Natural killer cell (primary cell): ENCODE measurements at places on chromosomes 11 and 22. TPM values are rescaled to one million over a fixed set of nuclear protein-coding genes. Genes with fewer than 3 reads are reported as not detected.

DNA sequence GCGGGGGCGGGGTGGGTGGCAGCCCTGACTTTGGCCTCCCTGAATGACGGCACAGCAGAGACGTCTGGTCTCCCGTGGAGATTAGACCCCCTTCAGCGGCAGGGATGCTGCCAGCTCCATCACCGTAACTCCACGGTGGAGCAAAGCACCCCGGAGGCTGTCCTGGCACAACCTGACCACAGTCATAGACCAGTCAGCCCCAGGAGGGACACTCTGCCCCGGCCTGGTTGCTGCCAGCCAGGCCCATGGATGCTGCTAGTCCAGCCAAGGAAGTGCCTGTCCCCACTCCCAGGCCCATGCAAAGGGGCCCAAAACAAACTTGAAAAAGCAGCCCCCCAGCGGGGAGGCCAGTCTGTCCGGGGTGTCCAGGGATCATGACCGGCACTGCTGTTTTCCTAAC lies 11.5 kb upstream of the ANO1 start:
- DNase-seq, result no peak
- no peaks in the 10 kb centered on the region for H3K4me1 ChIP-seq
- no peaks in the 10 kb centered on the region for H3K36me3 ChIP-seq

DNA sequence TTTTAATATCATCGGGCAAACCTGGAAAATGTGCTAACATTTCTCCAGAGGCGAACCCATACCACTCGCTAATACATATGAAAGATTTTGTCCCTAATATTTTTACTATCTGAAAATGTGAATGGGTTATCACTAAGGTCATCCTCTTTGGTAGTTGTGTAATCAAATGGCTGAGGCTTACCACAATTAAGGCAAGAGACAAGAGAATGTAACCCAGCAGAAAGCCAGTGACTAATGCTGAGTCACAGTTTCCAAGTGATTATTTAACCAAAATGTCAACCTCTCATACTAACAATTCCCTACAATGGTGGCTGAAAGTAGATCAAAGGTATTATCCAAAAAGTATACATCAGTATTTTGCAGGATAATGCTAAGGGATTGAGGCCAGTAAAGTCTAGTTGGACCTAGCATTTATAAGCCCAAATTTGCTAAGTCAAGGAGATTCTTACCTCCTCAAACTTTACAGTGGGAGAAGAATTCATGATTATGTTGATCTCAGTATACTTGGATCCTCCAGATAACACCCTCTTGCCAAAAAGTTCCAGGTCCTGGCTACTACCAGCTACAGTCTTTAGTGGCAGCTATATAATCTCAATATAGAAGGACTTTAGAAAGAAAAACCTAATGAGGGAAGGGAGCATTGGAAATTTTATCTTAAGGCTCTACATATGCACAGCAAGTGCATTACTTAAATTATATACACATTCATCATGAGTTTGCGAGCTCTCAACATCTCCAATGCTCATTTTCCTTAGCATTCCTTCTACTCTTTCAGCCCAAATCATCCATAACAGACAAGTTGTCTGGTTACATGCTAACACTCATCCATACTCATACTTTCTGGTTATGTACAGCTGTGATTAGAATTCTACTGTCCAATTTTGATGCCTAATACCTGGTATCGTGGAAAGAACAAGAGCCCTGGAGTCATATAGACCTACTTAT lies 25.4 kb downstream of the SIK3 start:
- no peaks in the 10 kb centered on the region for H3K36me3 ChIP-seq
- no peak overlapping the region for H3K4me3 ChIP-seq
- no peaks in the 10 kb centered on the region for H3K27me3 ChIP-seq
- no peak for DNase-seq

DNA sequence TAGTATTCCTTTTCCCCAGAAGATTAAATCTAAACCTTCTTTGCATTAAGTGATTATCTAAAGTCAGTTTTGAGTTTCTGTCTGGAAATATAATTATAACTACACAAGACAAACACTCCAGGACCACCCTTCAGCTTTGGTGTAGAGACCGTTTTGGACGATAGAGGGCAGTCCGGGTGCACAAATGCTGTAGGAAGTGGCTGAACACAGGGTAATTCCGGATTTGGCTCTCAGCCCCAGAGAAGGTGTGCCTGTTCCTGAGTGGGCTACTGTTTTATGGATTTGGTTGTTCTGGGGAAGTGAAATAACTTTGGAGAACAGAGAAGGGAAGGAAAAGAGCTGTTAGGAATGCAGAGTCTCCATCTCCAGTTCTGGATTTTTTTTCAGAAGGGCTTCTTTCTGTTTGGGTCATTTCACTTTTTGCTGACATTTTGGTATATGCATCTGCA lies 14.8 kb downstream of the EXT2 start:
- H3K4me3 ChIP-seq, result no peak overlapping the region
- peaks cover 3% of the 10 kb centered on the region for H3K4me1 ChIP-seq
- no peaks in the 10 kb centered on the region for H3K27me3 ChIP-seq
- H3K36me3 ChIP-seq, result peaks cover 46% of the 10 kb centered on the region
- peak; percentile 37 for DNase-seq

The TIMP3 gene
- not detected for total RNA-seq

DNA sequence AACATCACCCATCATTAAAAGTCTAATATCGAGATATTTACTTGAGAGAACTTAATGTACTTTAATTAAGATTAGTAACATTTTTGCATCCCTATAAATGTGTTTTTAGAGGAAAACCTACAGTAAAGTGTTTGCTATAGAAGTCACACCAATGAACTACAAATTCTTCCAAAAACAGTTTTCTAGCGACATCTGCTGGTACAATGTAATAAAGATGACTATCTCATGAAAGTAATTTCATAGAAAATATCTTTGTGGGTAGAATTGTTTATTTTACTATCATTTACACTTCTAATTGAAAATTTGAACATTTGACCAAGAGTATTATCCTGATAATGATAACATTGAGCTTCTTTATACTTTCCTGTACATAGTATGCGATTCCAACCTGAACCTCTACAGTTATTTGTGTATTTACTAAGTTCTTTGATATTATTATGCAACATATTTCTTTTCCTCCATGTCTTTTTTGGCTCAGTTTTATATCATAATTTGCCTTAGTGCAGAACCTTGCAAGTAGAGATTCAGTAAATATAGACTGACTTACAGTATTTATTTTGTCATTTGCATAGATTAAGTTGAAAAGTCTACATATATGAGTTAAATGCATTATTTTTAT lies 252.7 kb downstream of the TMEM135 start:
- H3K4me1 ChIP-seq, result no peaks in the 10 kb centered on the region
- no peaks in the 10 kb centered on the region for H3K36me3 ChIP-seq
- H3K27ac ChIP-seq, result no peak overlapping the region
- DNase-seq, result peak; percentile 71
- H3K27me3 ChIP-seq, result no peaks in the 10 kb centered on the region

GRCh38 chr11:47523490-47524225 lies 29.3 kb downstream of the CELF1 start:
- no peaks in the 10 kb centered on the region for H3K27me3 ChIP-seq
- H3K27ac ChIP-seq, result peak overlapping the region; percentile 42
- H3K4me3 ChIP-seq, result no peak overlapping the region
- DNase-seq, result peak; percentile 81

DNA sequence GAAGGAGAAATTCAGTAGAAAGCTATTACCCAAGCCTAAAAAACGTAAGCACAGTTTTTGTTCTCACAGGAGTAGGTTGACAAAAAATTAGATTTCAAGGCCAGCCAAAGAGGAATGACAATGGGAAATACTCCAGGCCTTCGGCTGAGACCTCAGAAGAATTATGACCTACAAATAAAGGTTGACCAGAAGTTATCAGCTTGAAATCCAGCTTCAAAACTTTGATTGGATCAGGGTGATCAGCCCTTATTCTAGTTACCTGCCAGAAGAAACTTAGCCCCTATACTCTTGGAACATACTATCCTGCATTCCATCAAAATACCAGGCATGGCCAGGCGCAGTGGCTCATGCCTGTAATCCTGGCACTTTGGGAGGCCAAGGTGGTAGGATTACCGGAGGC lies 68.4 kb upstream of the PRODH start:
- no peak overlapping the region for H3K27ac ChIP-seq
- no peak for DNase-seq
- no peak overlapping the region for H3K4me3 ChIP-seq
- H3K36me3 ChIP-seq, result no peaks in the 10 kb centered on the region
- peaks cover 4% of the 10 kb centered on the region for H3K27me3 ChIP-seq

GRCh38 chr11:12118949-12119348 lies 8.6 kb downstream of the MICAL2 start:
- no peak overlapping the region for H3K27ac ChIP-seq
- no peak for DNase-seq
- H3K4me1 ChIP-seq, result peaks cover 12% of the 10 kb centered on the region

The ZDHHC13 gene
- total RNA-seq, result 17.4 TPM

DNA sequence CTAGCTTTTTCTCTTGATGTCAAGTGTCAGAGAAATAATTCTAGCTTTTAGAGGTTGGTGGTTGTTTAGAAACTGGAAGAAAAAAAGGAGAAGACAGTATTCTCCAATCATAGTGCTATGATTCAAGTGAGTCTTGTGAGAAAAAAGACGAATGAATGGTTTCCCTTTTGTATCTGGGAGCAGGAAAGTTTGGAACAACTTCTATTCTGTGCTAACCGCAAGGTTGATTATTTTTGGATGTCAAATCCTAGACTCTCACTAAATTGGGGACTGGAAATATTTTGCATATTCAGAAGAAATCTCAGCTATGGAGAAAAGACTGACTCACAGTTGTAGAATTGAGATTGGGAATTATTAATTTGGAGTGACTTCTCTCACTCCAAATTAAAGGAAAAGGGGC lies 69.2 kb downstream of the SYT13 start:
- H3K4me3 ChIP-seq, result no peak overlapping the region
- no peak overlapping the region for H3K27ac ChIP-seq
- H3K27me3 ChIP-seq, result no peaks in the 10 kb centered on the region
- no peaks in the 10 kb centered on the region for H3K4me1 ChIP-seq

- no peak overlapping the region for H3K27ac ChIP-seq
- no peak overlapping the region for H3K4me3 ChIP-seq
- no peaks in the 10 kb centered on the region for H3K4me1 ChIP-seq
- H3K27me3 ChIP-seq, result no peaks in the 10 kb centered on the region
- H3K36me3 ChIP-seq, result no peaks in the 10 kb centered on the region
Observed at GRCh38 chr22:24230911-24231656, 13.8 kb downstream of the GGT5 start.

The TTC17 gene
- 101 TPM for total RNA-seq

The SLC22A9 gene
- total RNA-seq, result not detected

- no peaks in the 10 kb centered on the region for H3K27me3 ChIP-seq
- H3K27ac ChIP-seq, result no peak overlapping the region
- H3K4me3 ChIP-seq, result no peak overlapping the region
- H3K36me3 ChIP-seq, result no peaks in the 10 kb centered on the region
Observed at GRCh38 chr11:22681281-22681812, 14.9 kb downstream of the GAS2 start.

- H3K36me3 ChIP-seq, result no peaks in the 10 kb centered on the region
Observed at GRCh38 chr22:32618441-32619140, 144.0 kb downstream of the FBXO7 start.

The OR51B5 gene
- total RNA-seq, result not detected

GRCh38 chr11:6413791-6414201 lies 5.1 kb downstream of the APBB1 start:
- H3K27ac ChIP-seq, result no peak overlapping the region
- H3K4me3 ChIP-seq, result no peak overlapping the region
- peak; percentile 86 for DNase-seq
- no peaks in the 10 kb centered on the region for H3K27me3 ChIP-seq

The RIC3 gene
- total RNA-seq, result 4.7 TPM

The CASTOR1 gene
- total RNA-seq, result 11.9 TPM

- no peaks in the 10 kb centered on the region for H3K36me3 ChIP-seq
- H3K27me3 ChIP-seq, result no peaks in the 10 kb centered on the region
- no peak for DNase-seq
- no peaks in the 10 kb centered on the region for H3K4me1 ChIP-seq
- H3K27ac ChIP-seq, result no peak overlapping the region
Observed at GRCh38 chr11:87892291-87892690, 283.0 kb downstream of the RAB38 start.

The KCNJ1 gene
- total RNA-seq, result not detected

The MGAT3 gene
- total RNA-seq, result 13.7 TPM

DNA sequence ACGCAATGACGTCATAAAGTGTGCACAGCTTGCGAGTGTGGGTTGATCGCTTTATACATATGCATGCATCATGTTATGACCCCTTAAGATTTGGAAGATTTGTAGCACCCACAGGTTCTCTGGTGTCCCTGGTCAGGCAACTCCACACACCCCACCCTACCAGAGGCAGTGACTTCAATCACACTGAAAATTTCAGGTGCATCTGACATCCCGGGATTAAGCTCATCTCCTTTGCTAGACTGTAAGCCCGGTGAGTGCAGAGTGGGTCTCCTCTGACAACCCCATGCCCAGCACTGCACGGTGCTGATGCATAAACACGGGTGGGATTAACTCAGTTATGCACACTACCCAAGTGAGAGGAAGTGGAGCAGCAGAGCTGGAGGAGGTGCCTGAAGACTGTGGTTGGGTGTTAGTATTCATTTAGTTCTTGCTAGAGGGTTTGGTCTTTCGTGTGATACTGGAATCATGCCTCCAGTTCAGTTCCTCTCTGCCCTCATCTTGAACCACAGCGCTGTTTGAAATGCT lies 6.5 kb downstream of the ARSA start:
- peak; percentile 33 for DNase-seq

DNA sequence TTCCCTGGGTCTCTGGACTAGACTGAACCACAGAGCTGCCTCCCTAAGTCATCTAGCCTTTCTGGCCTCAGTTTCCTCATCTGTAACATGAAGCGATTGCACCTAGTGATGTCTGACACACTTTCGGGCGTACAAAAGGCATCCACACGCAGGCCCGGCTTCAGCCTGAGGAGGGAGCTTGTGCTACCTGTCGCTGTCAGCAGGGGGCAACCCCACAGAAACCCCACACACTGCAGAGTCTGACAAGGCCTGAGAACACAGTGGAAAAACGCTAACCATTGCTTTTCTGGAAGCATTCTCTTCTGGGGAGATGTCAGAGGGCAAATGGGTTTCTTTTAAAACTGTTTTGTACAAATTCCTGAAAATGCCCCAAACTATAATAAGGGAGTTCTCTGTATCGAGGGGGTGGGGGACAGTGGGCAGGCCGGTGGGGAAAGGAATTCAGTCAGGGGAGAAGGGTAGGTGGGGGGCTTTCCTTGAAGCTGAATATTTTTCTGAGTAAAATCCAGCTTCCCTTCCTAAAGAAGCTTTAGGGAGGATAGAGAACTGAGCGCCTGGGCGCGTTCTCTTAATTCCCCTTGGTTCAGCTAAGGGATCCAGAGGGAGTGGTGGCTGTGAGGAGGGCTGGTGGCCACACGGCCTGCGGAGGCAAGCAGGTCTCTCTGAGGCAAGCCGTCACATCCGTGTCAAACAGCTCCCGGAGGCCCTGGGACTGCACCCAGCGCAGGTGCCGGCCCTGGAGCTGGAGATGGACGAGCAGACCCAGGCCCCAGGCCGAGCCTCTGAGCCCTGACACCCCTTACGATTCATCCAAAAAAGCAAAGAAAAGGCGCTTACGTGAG lies 533 bp downstream of the ELF5 start:
- no peaks in the 10 kb centered on the region for H3K4me1 ChIP-seq
- no peak overlapping the region for H3K4me3 ChIP-seq
- H3K36me3 ChIP-seq, result no peaks in the 10 kb centered on the region
- H3K27ac ChIP-seq, result no peak overlapping the region
- H3K27me3 ChIP-seq, result no peaks in the 10 kb centered on the region

GRCh38 chr11:92738276-92738675 lies 231.2 kb upstream of the MTNR1B start:
- no peak for DNase-seq
- H3K4me1 ChIP-seq, result no peaks in the 10 kb centered on the region
- no peak overlapping the region for H3K27ac ChIP-seq
- no peaks in the 10 kb centered on the region for H3K27me3 ChIP-seq
- H3K36me3 ChIP-seq, result no peaks in the 10 kb centered on the region
- H3K4me3 ChIP-seq, result no peak overlapping the region

The TRIM48 gene
- not detected for total RNA-seq

- DNase-seq, result no peak
- H3K27ac ChIP-seq, result no peak overlapping the region
- no peaks in the 10 kb centered on the region for H3K36me3 ChIP-seq
- H3K4me3 ChIP-seq, result no peak overlapping the region
- no peaks in the 10 kb centered on the region for H3K4me1 ChIP-seq
- H3K27me3 ChIP-seq, result no peaks in the 10 kb centered on the region
Observed at GRCh38 chr11:58905721-58906547, 33.4 kb upstream of the GLYATL1 start.
